ENCODE measurements at places on chromosomes 2 and 18. TPM values are rescaled to one million over a fixed set of nuclear protein-coding genes. Genes with fewer than 3 reads are reported as not detected.

- peaks cover 49% of the 10 kb centered on the region for H3K36me3 ChIP-seq
- H3K4me1 ChIP-seq: no peaks in the 10 kb centered on the region
- H3K27me3 ChIP-seq: no peaks in the 10 kb centered on the region
- H3K27ac ChIP-seq: no peak overlapping the region
- DNase-seq: no peak
Observed at GRCh38 chr2:233503947-233504637, 62.5 kb downstream of the USP40 start.

DNA sequence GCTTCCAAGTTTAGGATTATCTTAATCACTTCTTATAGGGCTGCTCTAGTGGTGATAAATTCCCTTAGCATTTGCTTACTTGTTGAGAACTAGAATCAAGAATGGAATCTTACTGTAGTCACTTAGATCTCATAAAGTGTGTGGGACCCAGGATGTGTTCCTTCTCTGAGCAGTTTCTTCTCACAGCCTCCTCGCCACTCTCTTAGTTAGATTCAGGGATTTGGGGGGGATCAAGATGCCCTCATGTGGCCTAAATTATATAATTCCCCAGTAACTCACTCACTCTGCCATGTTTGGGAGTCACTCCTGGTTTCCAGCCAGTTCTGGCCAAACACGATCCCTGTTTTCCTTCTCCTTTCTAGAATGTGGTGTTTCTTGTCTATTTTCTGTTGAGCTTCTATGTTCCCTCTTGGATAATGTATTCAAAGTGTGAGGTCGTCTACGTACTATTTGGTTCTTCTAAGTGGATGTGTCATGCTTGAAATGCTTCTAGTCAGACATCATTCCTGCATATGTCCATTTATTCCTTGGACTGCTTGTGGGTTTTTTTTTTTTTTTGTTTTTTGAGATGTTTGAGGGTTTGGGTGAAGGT is 414.9 kb upstream of the SYT4 start:
- no peaks in the 10 kb centered on the region for H3K4me1 ChIP-seq
- no peaks in the 10 kb centered on the region for H3K27me3 ChIP-seq
- DNase-seq: no peak
- no peak overlapping the region for H3K27ac ChIP-seq
- no peaks in the 10 kb centered on the region for H3K36me3 ChIP-seq

The SCTR gene
- total RNA-seq: 34.9 TPM

DNA sequence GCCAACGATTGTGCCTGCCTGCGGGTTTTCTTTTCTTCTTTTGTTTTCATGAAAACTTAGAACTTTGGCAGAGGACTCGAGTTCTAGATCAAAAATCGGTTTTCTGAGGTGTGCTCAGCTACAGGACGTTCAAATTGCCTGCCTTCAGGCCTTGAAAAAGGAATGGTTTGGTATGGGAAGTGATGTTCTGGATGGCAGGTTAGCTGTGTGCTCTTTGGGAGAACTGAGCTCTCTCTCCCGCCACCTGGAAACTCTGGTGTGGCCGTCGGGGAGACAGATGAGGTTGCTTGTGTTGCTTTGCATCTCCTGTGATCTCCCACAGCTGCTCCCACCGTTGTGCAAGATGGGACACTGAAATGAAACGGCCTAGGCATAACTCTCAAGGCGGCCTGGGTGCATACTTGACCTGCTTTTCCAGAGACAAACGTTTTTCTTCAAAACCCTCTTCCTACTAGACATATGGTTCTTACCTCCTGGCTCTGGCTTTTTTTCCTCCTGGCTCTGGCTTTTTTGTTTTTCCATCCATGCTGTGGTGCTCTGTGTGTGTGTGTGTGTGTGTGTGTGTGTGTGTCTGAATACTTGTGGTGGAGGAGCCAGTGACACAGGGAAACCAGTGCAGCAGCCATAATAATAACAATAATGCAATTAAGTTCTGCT is 2.0 kb downstream of the FMNL2 start:
- peak overlapping the region; percentile 99 for H3K4me3 ChIP-seq
- no peak for DNase-seq

The LRRTM1 gene
- 1.6 TPM for total RNA-seq

The NMUR1 gene
- total RNA-seq: not detected

DNA sequence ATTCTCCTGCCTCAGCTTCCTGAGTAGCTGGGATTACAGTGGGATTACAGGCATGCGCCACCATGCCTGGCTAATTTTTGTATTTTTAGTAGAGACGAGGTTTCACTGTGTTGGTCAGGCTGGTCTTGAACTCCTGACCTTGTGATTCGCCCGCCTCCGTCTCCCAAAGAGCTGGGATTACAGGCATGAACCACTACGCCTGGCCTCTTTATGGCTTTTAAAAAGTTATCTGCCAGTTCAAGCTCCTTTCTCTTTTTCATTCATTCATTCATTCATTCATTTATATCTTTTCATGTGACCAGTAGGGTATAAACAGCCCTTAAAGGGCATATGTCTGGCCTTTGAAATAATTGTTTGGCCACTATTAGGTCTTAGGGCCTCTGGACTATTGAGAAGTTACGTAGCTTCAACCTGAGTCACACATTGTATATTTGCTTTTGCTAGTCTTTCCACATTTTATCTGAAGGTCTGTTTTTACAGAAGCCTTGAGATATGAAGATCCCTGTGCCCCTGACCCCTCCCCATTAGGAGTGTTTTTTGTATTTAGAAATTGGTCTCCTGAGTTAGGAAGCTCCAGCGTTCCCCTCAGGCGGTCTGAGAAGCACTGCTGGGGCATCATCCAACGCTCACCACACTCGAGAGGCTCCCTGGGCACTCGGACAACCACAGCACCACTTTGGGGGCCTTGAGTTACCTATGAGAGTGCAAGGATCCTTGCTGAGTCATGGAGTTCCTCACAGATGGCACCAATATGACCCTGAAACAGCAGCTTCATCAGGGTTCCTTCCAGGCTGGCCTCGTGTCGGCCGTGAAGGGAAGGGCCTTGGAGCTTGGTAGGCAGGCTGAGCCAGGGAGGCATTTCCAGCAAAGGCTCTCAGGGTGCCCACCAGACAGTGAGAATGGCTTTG is 21.8 kb downstream of the FZD5 start:
- no peak overlapping the region for H3K4me3 ChIP-seq
- H3K36me3 ChIP-seq: no peaks in the 10 kb centered on the region
- peak overlapping the region; percentile 85 for H3K27ac ChIP-seq
- peaks cover 21% of the 10 kb centered on the region for H3K4me1 ChIP-seq
- no peak for DNase-seq

The CNTNAP5 gene
- total RNA-seq: 8.9 TPM

The RETREG2 gene
- total RNA-seq: 77.0 TPM

DNA sequence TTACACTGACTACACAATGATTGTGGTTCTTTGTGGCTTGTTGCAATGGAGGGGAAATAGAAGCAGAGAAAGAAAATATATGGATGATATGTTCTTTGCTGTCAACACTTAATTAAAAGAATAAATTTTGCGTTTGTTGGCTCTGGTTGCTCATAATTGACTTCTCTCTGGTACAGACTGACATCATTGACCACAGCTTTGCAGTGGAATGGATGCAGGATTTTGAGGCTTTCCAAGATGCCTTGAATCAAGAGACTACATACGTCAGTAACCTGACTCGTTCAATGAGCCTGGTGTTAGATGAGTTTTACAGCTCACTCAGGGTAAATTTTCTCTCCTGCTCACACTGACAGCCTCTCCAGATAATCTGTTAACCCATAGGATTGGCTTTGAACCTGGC is 9.9 kb downstream of the GPN1 start:
- no peak overlapping the region for H3K4me3 ChIP-seq
- no peaks in the 10 kb centered on the region for H3K27me3 ChIP-seq
- no peaks in the 10 kb centered on the region for H3K4me1 ChIP-seq
- no peak overlapping the region for H3K27ac ChIP-seq

The MPPE1 gene
- total RNA-seq: 37.4 TPM

The IL1RL2 gene
- total RNA-seq: not detected

The SIX2 gene
- 4.0 TPM for total RNA-seq

DNA sequence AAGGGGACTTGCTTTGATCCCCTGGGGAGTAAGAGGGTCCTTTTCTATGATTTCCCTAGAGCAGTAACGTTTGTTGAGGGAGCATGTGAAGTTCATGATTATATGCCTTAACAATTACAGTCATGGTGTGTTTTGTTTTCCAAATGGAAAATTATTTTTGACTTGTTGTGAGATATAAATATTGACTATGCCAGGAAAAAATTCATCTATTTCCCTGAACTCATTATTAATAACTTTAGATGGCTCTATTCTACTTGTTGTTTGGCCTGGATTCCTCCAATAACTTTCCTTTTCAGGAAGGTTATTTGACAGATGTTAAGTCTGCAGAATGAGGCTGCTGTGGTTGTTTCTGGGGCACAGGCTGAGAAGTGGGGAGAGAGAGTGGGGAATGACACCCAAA is 72.1 kb upstream of the LMAN1 start:
- peaks cover 12% of the 10 kb centered on the region for H3K27me3 ChIP-seq
- no peaks in the 10 kb centered on the region for H3K4me1 ChIP-seq
- no peak overlapping the region for H3K4me3 ChIP-seq
- H3K27ac ChIP-seq: no peak overlapping the region

The KANSL1L gene
- total RNA-seq: 32.7 TPM

The BCL2 gene
- 3.8 TPM for total RNA-seq

The ZSWIM2 gene
- total RNA-seq: not detected

DNA sequence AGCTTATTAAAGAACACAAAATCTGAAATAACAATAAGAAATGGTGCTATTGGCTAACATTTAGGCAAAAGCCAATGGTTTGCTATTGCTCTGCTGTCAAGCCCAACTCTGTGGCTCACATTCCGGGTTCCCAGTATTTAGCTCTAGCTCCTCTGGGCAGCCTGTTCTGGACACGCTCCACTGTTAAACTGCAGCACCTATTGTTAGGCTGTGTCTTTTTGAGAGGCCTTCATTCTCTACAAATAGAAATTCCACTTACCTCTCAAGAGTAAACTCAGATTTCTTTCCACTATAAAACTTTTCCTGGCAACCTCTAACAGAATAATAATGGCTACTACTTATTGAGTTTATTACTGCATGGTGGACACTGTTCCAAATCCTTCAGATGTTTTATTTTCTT is 3.7 kb upstream of the KLHL14 start:
- peaks cover 13% of the 10 kb centered on the region for H3K4me1 ChIP-seq
- H3K27ac ChIP-seq: no peak overlapping the region
- H3K27me3 ChIP-seq: peaks cover 6% of the 10 kb centered on the region
- DNase-seq: no peak
- H3K36me3 ChIP-seq: no peaks in the 10 kb centered on the region
- H3K4me3 ChIP-seq: no peak overlapping the region

The METAP1D gene
- 8.3 TPM for total RNA-seq

GRCh38 chr2:53854678-53855077 is 5.1 kb downstream of the GPR75 start:
- peaks cover 2% of the 10 kb centered on the region for H3K4me1 ChIP-seq
- H3K4me3 ChIP-seq: no peak overlapping the region
- peak overlapping the region; percentile 42 for H3K27ac ChIP-seq
- peaks cover 22% of the 10 kb centered on the region for H3K36me3 ChIP-seq

- H3K27me3 ChIP-seq: no peaks in the 10 kb centered on the region
- H3K36me3 ChIP-seq: peaks cover 4% of the 10 kb centered on the region
- no peak overlapping the region for H3K27ac ChIP-seq
- no peak for DNase-seq
Observed at GRCh38 chr2:235594041-235594440, 100.2 kb downstream of the AGAP1 start.

DNA sequence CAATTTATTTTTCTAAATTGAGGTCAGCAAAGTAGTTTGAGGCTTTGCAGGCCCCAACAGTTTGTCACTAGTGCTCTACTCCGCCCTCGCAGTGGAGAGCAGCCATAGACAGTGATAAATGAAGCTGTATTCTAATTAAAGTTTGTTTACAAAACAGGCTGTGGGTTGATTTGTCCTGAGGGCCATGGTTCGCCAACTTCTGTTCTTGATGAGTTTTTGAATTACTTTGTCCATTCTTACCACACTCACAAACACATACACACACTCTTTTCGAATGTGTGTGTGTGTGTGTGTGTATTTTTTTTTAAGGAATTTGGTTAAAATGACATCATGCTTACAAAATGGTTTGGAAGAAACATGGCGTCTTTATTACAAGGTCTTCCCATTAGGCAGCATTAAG is 68.6 kb downstream of the MTCL1 start:
- peak overlapping the region; percentile 67 for H3K27ac ChIP-seq
- no peak for DNase-seq
- H3K27me3 ChIP-seq: no peaks in the 10 kb centered on the region
- peaks cover 24% of the 10 kb centered on the region for H3K4me1 ChIP-seq
- H3K36me3 ChIP-seq: peaks cover 2% of the 10 kb centered on the region
- no peak overlapping the region for H3K4me3 ChIP-seq

DNA sequence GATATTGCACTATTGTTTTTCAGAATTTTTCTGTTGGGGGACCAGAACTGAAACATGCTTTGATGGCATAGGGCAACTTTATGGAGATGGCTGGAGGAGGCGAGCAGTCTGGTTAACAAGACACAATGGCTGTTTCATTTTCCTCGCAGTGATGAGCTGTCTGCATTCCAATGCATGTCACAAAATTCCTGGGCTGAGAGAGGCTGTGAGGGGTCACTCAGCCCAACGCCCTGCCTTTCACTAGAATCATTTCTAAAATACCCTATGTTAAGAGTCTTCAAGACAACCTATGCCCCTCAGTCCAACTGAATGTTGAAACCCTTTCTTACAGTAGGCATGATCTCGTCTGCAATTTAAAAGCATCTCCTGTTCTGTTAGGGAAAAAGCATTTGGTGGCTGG is 1090.0 kb downstream of the BCL11A start:
- DNase-seq: no peak
- no peak overlapping the region for H3K4me3 ChIP-seq
- no peaks in the 10 kb centered on the region for H3K36me3 ChIP-seq
- no peak overlapping the region for H3K27ac ChIP-seq
- H3K4me1 ChIP-seq: peaks cover 5% of the 10 kb centered on the region
- peaks cover 3% of the 10 kb centered on the region for H3K27me3 ChIP-seq

- no peak for DNase-seq
- peak overlapping the region; percentile 72 for H3K4me3 ChIP-seq
- H3K27ac ChIP-seq: no peak overlapping the region
- no peaks in the 10 kb centered on the region for H3K36me3 ChIP-seq
Observed at GRCh38 chr2:126775300-126775985, 119.5 kb downstream of the GYPC start.

- H3K27me3 ChIP-seq: no peaks in the 10 kb centered on the region
- H3K27ac ChIP-seq: no peak overlapping the region
- DNase-seq: no peak
- no peak overlapping the region for H3K4me3 ChIP-seq
- H3K4me1 ChIP-seq: peaks cover 61% of the 10 kb centered on the region
- H3K36me3 ChIP-seq: no peaks in the 10 kb centered on the region
Observed at GRCh38 chr2:85245891-85246290, 81.9 kb downstream of the TGOLN2 start.

The FBXO48 gene
- total RNA-seq: 1.2 TPM

- H3K4me3 ChIP-seq: no peak overlapping the region
- H3K36me3 ChIP-seq: no peaks in the 10 kb centered on the region
- peak overlapping the region; percentile 89 for H3K27ac ChIP-seq
- H3K4me1 ChIP-seq: peaks cover 5% of the 10 kb centered on the region
- no peak for DNase-seq
Observed at GRCh38 chr18:25675123-25675850, 323.3 kb upstream of the ZNF521 start.

- H3K4me1 ChIP-seq: peaks cover 5% of the 10 kb centered on the region
- H3K27ac ChIP-seq: no peak overlapping the region
Observed at GRCh38 chr2:54901224-54901986, 148.8 kb downstream of the RTN4 start.

GRCh38 chr18:22987547-22988189 is 54.5 kb downstream of the RBBP8 start:
- no peaks in the 10 kb centered on the region for H3K27me3 ChIP-seq
- H3K27ac ChIP-seq: no peak overlapping the region
- no peaks in the 10 kb centered on the region for H3K4me1 ChIP-seq
- H3K36me3 ChIP-seq: peaks cover 20% of the 10 kb centered on the region
- DNase-seq: no peak

The ANKRD29 gene
- total RNA-seq: 0.36 TPM

GRCh38 chr2:151161821-151162551 is 99.7 kb downstream of the RBM43 start:
- peaks cover 4% of the 10 kb centered on the region for H3K4me1 ChIP-seq
- no peaks in the 10 kb centered on the region for H3K36me3 ChIP-seq
- H3K4me3 ChIP-seq: no peak overlapping the region
- DNase-seq: no peak
- H3K27me3 ChIP-seq: peaks cover 8% of the 10 kb centered on the region
